ENCODE measurements at places on chromosomes 5 and 9. TPM values are rescaled to one million over a fixed set of nuclear protein-coding genes. Genes with fewer than 3 reads are reported as not detected.
A peak's percentile ranks its signal among the peaks of the same experiment; 100 is the strongest.

CDC20B gene
- 0.53 TPM for total RNA-seq

DNA sequence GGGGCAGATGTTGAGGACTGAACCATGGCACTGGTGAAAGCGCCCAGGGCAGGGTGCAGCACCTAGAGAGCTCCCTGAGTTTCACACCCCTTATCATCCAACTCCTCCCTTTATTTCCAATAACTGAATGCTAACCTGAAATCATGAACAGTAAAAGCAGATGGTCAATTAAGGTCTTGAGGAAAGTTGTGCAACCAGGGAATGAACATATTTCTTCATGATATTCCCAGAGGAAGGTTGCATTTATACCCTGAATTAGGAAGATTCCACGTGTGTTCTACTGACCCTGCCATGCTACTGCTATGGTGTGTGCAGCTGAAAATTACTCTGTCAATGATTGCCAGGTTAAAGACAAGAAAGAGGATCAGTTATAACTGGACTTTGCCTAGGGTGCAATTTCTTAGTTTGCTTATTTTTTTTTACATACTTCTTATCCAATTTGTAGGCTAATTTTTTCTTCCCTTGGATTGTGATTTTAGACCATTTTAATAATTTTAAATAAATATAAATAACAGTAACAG lies 319.8 kb downstream of the SEMA5A start:
- H3K4me3 ChIP-seq, result no peak overlapping the region
- no peaks in the 10 kb centered on the region for H3K36me3 ChIP-seq
- no peak overlapping the region for H3K27ac ChIP-seq
- no peaks in the 10 kb centered on the region for H3K4me1 ChIP-seq
- DNase-seq, result no peak

- no peak for DNase-seq
- no peaks in the 10 kb centered on the region for H3K4me1 ChIP-seq
Measured at GRCh38 chr9:28542928-28543327, 969.6 kb upstream of the C9orf72 start.

GRCh38 chr5:40383749-40384651 lies 295.7 kb upstream of the PTGER4 start:
- peak overlapping the region; percentile 53 for H3K4me3 ChIP-seq
- H3K4me1 ChIP-seq, result peaks cover 75% of the 10 kb centered on the region
- DNase-seq, result no peak
- H3K36me3 ChIP-seq, result peaks cover 27% of the 10 kb centered on the region
- no peaks in the 10 kb centered on the region for H3K27me3 ChIP-seq

PRRX2 gene
- total RNA-seq, result 0.28 TPM

DBH gene
- not detected for total RNA-seq

GRCh38 chr5:96751203-96752169 lies 56.3 kb downstream of the ERAP1 start:
- no peak overlapping the region for H3K27ac ChIP-seq
- no peaks in the 10 kb centered on the region for H3K4me1 ChIP-seq
- peaks cover 34% of the 10 kb centered on the region for H3K36me3 ChIP-seq
- no peak overlapping the region for H3K4me3 ChIP-seq
- DNase-seq, result no peak

ST6GALNAC4 gene
- 64.7 TPM for total RNA-seq

SAPCD2 gene
- 31.9 TPM for total RNA-seq

GRCh38 chr5:149851211-149851610 lies 93.4 kb downstream of the PDE6A start:
- DNase-seq, result no peak
- peaks cover 11% of the 10 kb centered on the region for H3K36me3 ChIP-seq
- no peaks in the 10 kb centered on the region for H3K4me1 ChIP-seq
- H3K4me3 ChIP-seq, result no peak overlapping the region
- no peak overlapping the region for H3K27ac ChIP-seq

DNA sequence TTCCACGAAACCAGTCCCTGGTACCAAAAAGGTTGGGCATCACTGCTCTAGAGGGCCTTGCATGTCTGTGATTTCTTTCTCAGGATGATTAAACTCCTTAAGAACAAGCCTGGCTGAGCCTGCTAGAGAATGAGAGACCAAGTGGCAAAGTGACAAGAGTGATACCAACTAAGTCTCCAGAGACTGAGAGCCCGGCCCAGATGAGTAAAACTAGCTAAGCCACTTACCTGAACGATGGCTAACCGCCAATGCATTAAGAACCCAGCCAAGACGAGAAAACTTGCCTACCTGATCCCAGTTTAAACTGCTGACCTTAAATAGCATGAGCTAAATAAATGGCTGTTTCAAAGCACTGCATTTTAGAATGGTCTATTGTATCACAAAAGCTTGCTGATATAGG lies 5.6 kb upstream of the CCDC152 start:
- H3K27me3 ChIP-seq, result peaks cover 6% of the 10 kb centered on the region
- H3K36me3 ChIP-seq, result no peaks in the 10 kb centered on the region
- no peak overlapping the region for H3K4me3 ChIP-seq
- no peak overlapping the region for H3K27ac ChIP-seq

GRCh38 chr5:169728-170094 lies 21.6 kb upstream of the LRRC14B start:
- no peak overlapping the region for H3K27ac ChIP-seq
- no peak for DNase-seq
- no peak overlapping the region for H3K4me3 ChIP-seq

- H3K27ac ChIP-seq, result no peak overlapping the region
- H3K4me1 ChIP-seq, result no peaks in the 10 kb centered on the region
- H3K27me3 ChIP-seq, result no peaks in the 10 kb centered on the region
- no peak for DNase-seq
Measured at GRCh38 chr9:135146766-135147473, 59.5 kb downstream of the OLFM1 start.

TSSK1B gene
- not detected for total RNA-seq

FAM78A gene
- 80.0 TPM for total RNA-seq

DNA sequence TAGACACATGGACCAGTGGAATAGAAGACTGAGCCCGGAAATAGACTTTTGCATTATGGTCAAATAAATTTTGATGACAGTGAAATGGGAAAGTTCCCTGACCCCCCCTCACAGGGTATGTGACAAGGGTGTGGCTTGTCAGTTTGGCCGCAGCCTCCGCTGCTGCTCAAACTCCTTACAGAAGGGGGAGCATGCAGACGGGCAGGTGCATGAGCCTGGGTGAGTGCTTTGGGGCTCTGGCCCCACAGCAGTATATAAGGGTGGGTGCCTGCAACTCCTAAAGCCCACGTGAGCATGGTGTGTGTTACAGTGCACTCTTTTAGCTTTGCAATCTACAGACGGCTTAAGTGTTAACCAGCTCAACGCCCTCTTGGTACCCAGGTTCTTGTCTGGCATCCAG lies 21.9 kb upstream of the CAPSL start:
- H3K4me3 ChIP-seq, result no peak overlapping the region
- peaks cover 17% of the 10 kb centered on the region for H3K27me3 ChIP-seq
- no peaks in the 10 kb centered on the region for H3K4me1 ChIP-seq
- no peak for DNase-seq
- no peak overlapping the region for H3K27ac ChIP-seq

ABCA2 gene
- 30.0 TPM for total RNA-seq

IL7R gene
- total RNA-seq, result 10.4 TPM

- no peak overlapping the region for H3K4me3 ChIP-seq
- no peaks in the 10 kb centered on the region for H3K36me3 ChIP-seq
Measured at GRCh38 chr9:78676009-78676408, 379.1 kb downstream of the PSAT1 start.

GRCh38 chr5:50814556-50814955 lies 148.1 kb downstream of the PARP8 start:
- DNase-seq, result no peak
- no peaks in the 10 kb centered on the region for H3K4me1 ChIP-seq
- no peaks in the 10 kb centered on the region for H3K27me3 ChIP-seq
- no peak overlapping the region for H3K27ac ChIP-seq
- no peak overlapping the region for H3K4me3 ChIP-seq

GHR gene
- not detected for total RNA-seq

DNA sequence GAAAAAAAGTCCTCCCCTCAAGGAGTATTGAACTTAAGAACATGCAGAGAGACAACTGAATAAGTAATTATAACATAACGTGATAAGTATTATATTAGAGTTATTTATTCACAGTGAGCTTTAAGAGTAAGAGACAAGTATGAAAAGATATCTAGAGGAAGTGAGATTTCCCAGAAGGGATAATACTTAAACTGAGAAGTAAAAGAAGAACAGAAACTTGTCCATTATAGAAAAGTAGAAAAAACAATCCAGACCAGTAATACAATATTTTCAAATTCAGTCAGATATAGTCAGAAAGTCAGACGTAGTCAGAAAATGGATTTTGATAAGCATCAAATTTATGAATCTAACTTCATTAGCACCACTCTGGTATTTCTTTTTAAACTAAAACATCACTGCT lies 613.0 kb upstream of the CCNG1 start:
- H3K27me3 ChIP-seq, result no peaks in the 10 kb centered on the region
- no peaks in the 10 kb centered on the region for H3K36me3 ChIP-seq
- H3K27ac ChIP-seq, result no peak overlapping the region
- no peak for DNase-seq
- no peak overlapping the region for H3K4me3 ChIP-seq

DNA sequence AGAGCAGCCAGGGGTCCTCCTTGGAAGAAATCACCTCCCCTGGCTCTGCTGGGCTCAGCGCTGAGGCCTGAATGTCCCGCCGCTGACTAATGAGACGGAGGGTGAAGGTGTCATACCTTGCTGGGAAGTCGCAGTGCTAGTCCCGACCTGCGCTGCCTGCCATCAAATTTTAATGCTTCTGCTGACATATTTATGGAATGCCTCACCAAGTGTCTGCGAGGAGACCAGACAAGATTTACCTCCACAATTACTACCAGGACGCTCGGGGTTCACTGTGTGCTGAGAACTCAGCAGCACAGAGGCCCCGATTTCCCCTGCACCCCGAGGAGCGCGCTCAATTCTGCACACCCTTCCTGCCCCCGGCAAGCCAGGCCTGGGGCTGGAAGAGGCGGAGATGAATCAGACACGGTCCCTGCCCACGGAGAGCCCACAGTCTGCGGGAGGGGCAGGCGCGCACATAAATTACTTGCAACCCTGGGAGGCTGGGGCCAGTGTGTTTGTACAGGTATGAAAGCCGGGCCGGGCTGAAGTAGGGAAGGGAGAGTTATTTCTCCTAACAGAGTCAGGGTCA lies 175.2 kb downstream of the PAX5 start:
- no peaks in the 10 kb centered on the region for H3K36me3 ChIP-seq
- no peak overlapping the region for H3K4me3 ChIP-seq
- no peak overlapping the region for H3K27ac ChIP-seq
- peaks cover 11% of the 10 kb centered on the region for H3K4me1 ChIP-seq
- no peak for DNase-seq
- peaks cover 30% of the 10 kb centered on the region for H3K27me3 ChIP-seq

GRCh38 chr5:136079195-136079985 lies 50.6 kb downstream of the TGFBI start:
- DNase-seq, result no peak
- no peak overlapping the region for H3K27ac ChIP-seq
- H3K4me1 ChIP-seq, result peaks cover 7% of the 10 kb centered on the region

DNA sequence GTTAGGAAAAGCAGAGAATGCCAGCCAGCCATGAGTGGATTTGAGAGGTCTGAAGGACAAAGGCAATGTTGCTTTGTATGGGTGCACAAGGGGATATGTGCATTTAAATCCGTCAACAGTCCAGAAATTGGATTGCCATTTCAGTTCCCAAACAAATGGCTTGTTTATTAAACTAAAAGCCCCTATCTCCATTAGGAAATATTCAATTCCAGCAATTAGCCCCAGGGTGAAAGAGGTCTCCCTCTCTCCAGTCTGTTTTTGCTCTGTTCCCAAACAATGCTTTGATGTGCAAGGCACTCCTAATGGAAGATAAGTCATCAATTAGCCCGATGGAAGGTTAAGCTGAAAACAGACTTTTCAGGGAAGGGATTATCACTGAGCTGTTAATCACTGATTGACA lies 101.3 kb downstream of the C9orf152 start:
- H3K4me1 ChIP-seq, result no peaks in the 10 kb centered on the region
- DNase-seq, result no peak
- no peaks in the 10 kb centered on the region for H3K36me3 ChIP-seq

ACTBL2 gene
- total RNA-seq, result not detected

- H3K4me1 ChIP-seq, result peaks cover 3% of the 10 kb centered on the region
- H3K27me3 ChIP-seq, result peaks cover 74% of the 10 kb centered on the region
- no peaks in the 10 kb centered on the region for H3K36me3 ChIP-seq
- no peak for DNase-seq
Measured at GRCh38 chr5:135835766-135836165, 1.3 kb downstream of the SLC25A48 start.

GRCh38 chr9:127336086-127336485 lies 60.9 kb upstream of the SLC2A8 start:
- H3K36me3 ChIP-seq, result no peaks in the 10 kb centered on the region
- H3K4me1 ChIP-seq, result no peaks in the 10 kb centered on the region
- no peak overlapping the region for H3K4me3 ChIP-seq

DNA sequence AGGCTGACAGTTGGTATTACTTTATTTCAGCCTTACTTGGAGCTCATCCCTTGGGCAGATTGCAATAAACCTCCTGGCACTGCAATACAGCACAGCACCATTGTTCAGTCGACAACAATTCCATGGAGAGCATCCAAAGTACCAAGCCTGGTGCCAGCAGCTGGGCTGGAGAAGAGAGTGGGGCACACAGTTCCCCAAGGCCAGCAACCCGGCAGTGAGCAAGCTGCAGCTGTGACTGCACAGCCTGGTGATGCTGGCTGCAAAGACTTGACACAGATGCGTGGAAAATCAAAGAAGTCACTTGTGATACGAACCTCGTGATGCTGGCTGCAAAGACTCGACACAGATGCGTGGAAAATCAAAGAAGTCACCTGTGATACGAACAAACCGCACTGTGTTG lies 125.4 kb downstream of the ATPSCKMT start:
- H3K4me1 ChIP-seq, result no peaks in the 10 kb centered on the region
- no peak overlapping the region for H3K4me3 ChIP-seq
- DNase-seq, result peak; percentile 9
- no peak overlapping the region for H3K27ac ChIP-seq

GRCh38 chr5:99076723-99077640 lies 148.2 kb upstream of the CHD1 start:
- H3K27me3 ChIP-seq, result no peaks in the 10 kb centered on the region
- H3K27ac ChIP-seq, result no peak overlapping the region
- no peak overlapping the region for H3K4me3 ChIP-seq
- no peaks in the 10 kb centered on the region for H3K36me3 ChIP-seq
- DNase-seq, result no peak

VCP gene
- 222 TPM for total RNA-seq

DNA sequence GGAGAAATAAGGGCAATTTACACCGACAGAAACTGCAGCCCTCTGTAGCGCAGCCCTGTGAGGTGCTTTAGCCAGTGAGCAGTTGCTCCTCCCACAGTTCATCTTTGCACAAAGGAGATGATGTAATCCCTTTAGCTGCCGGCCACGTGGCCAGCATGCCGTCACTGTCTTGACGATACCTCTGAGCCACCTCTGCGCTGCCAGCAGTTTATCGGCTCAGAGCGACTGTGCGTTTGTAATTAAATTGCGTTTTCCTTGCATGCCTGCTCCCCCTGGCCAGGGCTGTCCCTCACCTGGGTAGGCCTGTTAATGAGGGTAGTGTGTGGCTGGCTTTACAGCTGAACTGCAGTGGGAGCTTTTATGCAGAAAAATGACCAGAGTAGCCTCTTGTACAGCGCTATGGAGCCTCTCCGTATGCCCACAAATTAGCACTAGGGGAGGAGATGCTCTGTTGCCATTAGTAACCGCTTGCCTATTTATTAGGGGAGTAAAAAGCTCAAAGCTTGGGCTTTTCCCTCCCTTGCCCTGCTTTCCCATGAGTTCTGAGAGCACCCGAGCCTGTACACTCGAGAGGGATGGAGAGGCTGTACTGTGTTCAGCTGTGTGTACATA lies 107.0 kb downstream of the TRIO start:
- no peak overlapping the region for H3K4me3 ChIP-seq
- H3K4me1 ChIP-seq, result peaks cover 2% of the 10 kb centered on the region
- H3K27ac ChIP-seq, result no peak overlapping the region
- peaks cover 7% of the 10 kb centered on the region for H3K27me3 ChIP-seq

All from activated CD8-positive, alpha-beta memory T cell treated with anti-CD3 and anti-CD28 coated beads, Interleukin-2, amount 10 ng/mL, durations not matched to agents 7 days and 5 days (primary cell).